Hindlimb muscle (tissue), 1 donor: ENCODE measurements at places on chromosomes 4 and X.

GRCh38 chrX:21469071-21469470, 94.9 kb downstream of the CNKSR2 start:
- DNase-seq = no peak

DNA sequence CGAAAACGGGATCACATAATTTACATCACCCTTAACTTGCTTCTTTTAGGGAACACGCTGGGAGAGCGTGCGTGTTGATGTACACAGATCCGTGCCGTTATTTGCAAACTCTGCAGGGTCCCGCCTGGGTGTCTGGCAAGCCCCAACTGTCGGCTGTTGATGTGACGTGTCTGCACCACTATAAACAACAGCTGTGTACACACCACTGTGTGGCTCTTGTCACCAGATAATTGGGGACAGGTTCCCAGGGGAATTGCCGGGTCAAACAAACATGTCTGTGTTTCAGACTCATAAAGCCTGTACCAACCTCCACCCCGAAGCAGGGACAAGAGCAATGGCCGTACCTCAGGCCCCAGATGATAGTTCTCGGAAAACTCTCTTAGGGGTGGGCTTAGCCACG, 105.0 kb upstream of the AFAP1 start:
- DNase-seq = no peak

- DNase-seq = no peak
These were observed 123.1 kb upstream of the BOD1L1 start for GRCh38 chr4:13750594-13750993.

GRCh38 chr4:2292646-2293108, 30.8 kb upstream of the MXD4 start:
- DNase-seq = no peak

DNA sequence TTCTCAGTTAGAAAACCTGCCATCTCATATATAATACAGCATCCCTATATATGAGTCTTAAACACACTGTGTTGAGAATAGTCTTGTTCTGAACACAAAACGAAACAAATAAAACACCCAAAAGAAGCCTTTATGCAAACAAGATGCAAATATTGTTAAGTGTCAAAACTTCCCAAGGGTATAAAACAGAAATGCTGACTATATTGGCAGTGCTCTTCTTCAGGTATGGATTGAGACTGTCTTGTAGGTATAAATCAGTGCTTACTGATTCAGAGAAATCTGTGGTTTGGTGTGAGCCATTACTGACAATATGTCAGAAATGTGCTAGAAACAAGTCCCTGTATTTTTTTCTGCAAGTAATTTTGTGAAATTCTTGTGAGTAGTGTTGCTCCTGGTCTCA, 82.8 kb upstream of the CTSO start:
- DNase-seq = no peak

- peak; percentile 41 for DNase-seq
These were observed 107.8 kb downstream of the GATB start for GRCh38 chr4:151652841-151653547.

DNA sequence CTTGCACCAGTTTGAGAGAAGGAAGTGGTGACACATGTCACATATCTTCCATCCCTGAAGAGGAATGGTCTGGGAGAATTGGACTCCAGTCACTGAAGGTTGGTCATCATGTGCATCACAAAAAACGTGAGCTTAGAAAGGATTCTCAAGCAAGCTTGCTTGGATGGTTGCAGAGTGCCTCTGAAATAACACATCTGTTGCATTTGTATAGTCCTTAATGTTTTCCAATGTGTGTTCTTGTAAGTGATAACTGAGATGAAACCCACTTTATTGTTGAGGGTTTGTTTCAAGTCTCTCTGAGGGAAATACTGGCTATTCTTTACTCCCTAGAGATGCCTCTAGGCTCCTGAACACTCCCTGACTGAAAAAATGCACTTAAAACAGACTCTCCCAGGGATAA, 184.5 kb upstream of the MBNL3 start:
- DNase-seq = no peak

DNA sequence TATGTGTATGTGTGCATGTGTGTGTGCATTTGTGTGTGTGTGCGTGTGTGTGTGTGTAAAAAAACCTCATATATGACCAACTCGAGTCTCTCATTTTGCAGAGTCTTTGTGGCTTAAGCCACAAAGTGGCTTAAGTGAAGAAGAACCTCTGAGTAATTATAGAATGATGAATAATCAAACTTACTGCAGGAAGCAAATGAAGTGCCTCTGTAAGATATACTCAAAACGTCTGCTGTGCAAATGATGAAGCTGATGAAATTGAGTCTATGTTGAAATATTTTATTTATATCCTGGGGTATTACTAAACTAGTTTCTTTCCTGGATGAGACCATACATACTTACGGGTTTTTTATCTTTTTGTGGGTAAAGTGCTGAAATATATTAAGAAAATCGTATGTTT, 1198.7 kb downstream of the PCDH7 start:
- no peak for DNase-seq

DNA sequence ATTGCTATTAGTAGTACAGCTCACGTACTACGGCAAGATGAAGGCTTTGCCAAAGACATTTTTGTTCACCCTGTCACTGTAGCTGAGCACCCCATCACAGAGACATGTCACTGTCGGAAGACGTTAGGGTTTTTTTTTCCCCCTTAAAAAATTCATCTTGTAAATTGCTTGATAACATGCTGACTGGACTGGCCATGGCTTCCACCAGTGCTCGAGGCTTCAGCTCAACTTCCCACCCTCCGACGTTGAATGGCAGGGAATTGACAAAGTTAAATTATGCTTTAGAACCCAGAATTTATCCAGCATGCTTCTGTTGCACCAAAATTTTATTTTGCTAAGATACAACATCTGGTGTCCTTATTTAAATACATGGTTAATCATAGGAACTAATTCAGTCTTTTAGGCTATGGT, 707 bp upstream of the OTUD4 start:
- no peak for DNase-seq

DNA sequence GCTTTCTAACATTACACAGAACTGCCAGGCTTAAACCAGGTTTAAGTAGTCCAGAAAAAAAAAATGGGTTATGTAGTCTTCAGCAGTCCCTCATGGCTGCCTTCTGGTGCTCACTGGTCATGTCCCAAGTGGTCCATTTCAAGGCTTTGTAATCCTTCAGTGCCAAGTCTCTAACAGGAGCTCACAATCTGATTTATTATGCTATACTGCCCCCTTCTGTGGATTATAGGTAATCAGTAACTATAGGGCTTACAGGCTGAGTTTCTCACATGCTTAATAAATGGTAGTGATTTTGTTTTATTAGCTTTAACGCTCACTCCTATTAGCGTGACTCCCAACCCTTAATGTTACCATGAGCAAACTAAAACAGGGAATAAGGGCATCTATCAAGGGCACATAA, 92.5 kb upstream of the EDA2R start:
- peak; percentile 0 for DNase-seq

DNA sequence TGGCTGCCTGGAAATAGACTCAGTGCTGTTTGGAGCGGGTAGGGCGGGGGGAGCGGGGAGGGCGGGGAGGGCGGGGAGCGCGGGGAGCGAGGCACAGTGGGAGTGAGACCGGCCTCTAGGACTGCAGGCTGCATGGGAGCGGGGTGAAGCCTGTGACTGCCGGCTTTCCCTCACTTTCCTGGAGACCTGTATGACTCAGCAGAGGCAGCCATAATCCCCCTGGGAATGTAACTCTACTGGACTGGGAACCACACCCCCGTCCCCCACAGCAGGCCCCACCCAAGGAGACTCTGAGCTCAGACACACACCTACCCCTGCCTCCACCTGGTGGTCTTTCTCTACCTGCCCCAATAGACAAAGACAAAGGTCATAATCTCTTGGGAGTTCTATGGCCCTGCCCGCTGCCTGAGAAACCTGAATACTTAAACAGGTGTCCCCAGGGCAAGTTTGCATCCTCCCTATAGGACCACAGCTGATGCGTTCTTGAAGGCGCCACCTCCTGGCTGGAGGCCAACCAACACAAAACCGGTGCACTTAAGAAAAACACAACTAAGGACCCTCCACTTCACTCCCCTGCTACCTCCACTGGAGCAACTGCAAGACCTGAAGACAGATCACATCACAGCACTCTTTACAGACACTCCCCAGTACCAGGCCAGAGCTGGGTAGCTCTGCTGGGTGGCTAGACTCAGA, 18.0 kb downstream of the HDAC8 start:
- no peak for DNase-seq

DNA sequence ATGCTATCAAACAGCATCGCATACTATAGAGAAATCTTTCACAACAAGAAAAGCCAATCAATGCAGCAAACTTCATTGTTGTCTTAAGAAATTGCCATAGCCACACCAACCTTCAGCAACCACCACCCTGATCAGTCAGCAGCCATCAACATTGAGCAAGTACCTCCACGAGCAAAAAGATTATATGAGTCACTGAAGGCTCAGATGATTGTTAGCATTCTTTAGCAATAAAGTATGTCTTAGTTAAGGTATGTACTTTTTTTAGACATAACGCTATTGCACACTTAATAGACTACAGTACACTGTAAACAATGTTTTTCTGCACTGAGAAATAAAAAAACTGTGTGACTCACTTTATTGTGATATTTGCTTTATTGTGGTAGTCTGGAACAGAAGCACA, 37.8 kb upstream of the FUNDC1 start:
- DNase-seq = no peak

- no peak for DNase-seq
These were observed 52.5 kb upstream of the PPP2R3B start for GRCh38 chrX:439241-439640.

DNA sequence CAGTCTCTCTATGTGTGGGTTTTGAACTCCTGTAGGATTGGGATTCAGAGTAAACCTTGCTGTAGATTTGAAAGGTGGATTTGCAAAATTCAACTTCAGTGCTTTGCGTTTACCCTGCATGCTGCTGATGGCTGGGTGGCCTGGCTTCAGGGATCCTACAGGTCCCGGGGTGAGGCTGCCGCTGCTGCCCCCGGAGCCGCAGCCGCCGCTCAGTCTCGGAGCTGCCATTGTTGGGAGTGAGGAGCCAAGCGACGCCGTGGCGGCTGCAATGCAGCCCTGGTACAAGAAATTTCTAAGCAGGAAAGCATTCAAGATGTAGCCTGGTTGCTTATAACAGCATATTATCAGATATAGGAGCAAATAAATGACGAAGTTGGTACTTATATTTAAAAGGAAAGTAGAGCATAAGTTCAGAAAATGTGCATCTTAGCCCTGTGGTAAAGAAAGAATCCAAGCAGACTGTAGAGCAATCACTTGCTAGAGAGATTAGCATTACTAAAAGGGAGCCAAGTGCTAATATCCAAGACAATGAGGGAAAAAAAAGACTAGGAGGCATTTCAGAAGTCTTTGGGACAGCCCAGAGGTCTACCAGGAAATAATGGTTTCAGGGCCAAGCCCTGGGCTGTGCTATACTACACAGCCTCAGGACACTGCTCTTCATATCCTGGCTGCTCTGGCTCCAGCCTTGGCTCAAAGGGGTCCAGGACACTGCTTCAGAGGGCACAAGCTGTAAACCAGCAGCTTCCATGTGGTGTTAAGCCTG, 36.9 kb upstream of the CHIC1 start:
- no peak for DNase-seq

DNA sequence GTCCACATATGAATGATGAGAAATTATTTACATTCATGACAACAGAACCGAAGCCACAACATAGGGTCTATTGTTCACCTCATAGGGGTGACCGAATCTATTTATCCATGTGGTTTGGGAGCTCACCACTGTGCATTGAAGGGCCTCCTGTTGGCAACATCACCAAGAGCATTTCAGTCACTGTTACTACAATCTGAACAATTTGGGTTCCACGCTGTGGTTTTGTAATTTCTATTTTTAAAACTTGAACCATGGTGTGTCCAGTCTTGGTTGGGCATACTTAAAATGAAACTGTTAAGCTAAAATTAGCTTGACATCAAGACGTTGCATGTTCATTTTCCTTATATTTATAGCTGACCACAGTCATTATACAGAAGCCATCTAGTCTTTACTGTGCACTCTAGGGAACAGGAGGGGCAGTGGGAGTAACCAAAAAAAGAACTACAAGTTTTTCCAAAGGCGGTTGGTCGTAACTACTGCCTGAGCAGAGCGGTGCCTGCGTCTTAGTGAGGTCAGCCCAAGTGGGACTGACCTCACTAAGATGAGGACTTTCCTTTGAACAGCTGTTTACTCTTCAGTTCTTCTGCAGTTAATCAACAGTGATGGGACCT, 192.1 kb downstream of the SPRY1 start:
- DNase-seq = no peak

GRCh38 chrX:72621625-72622485, 49.2 kb upstream of the HDAC8 start:
- DNase-seq = no peak

DNA sequence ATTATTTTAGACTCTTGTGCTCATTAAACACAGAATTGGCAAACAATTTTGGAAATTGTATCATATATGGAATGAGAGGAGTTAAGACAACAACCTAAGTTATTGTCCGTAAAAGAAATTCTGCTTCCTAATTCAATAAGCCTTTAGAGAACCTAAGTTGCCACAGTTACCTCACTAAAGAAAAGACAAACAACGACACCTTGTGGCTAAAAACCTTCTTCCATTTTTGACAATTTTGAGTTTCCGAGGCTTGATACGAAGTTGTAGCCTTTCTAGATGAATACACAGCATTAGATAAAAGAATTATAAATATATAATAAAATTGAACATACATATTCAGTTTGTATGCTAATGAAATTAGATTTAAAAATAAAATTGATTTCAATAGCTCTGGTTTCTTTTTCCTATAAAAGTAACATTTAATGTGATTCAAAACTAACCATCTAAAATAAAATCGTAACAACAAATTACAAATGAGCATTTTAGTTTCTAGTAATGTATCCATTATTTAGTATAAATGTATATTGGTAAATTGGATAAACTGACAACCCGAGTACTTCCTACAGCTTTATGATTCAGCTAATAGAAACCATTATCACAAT, 275.1 kb downstream of the GPM6A start:
- DNase-seq = peak; percentile 35

- DNase-seq = no peak
These were observed 50.9 kb downstream of the IDS start for GRCh38 chrX:149453906-149454822.

DNA sequence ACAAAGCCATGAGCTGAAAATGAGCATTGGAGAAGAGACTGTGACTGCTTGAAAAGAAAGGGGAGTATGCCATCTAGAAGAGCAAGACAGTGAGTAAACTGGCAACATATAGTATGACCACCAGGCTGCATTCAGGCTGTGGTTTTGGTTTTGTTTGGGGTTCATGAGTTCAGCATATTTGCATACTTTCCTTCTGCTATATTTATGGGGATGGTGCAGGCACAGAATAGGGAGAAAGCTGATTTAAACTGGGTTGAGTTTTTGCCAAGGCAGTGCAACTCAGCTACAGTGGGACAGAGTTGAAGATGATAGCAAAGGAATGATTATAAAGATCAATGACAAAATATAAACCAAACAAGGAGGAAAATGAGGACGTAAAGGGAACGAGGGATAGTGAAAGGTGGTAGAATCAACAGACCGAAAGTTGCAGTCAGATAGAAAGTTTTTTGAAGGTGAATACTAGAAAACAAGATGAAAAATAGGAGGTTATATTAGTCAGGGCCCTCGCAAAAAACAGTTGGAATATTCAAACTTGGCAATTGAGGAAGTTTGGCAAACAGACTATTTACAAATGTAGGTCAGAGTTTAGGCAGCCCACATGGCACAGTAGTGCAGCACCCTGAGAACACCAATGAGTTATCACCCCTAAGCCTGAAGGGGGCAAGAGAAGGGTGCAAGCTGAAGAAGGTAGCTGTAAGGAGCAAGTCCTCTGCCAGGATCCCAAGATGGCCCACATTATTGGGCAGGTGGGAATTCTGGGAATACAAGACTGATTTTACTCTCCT, 114.8 kb upstream of the MAP9 start:
- no peak for DNase-seq
